ENCODE measurements at places on chromosomes 4 and X. TPM values are rescaled to one million over a fixed set of nuclear protein-coding genes. Genes with fewer than 3 reads are reported as not detected.

GRCh38 chr4:181569553-181569952 is 673.6 kb upstream of the TENM3 start:
- ATAC-seq = peak; percentile 59

DNA sequence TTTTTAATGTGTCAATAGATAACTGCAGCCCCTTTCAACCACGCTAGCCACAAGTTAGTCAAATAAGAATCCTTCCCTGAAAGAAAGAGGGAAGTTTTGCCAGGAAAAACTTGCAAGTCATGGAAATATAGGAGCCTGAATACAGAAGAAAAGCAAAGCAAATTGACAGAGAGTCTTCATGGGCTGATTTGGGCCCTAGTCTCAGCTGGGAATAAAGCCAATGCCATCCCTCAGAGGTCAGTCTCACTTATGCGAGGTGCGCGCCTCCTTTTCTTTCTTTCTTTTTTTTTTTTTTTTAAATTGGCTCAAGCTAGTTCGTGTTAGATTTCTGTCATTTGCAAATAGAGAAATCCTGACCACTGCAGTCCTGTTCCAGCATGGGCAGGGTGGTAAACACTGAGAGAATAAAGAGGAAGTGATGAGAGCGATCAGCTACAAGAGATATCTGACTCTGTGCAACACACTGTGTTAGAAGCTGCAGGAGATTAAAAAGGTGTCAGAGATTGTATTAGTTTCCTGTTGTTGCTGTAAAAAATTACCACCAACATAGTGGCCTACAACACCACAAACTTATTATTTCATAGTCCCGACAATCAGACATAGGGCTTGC is 299.7 kb downstream of the LDB2 start:
- no peak for ATAC-seq

Gene CC2D2A
- total RNA-seq = 9.6 TPM

GRCh38 chrX:21645431-21645830 is 12.7 kb downstream of the KLHL34 start:
- ATAC-seq = no peak

DNA sequence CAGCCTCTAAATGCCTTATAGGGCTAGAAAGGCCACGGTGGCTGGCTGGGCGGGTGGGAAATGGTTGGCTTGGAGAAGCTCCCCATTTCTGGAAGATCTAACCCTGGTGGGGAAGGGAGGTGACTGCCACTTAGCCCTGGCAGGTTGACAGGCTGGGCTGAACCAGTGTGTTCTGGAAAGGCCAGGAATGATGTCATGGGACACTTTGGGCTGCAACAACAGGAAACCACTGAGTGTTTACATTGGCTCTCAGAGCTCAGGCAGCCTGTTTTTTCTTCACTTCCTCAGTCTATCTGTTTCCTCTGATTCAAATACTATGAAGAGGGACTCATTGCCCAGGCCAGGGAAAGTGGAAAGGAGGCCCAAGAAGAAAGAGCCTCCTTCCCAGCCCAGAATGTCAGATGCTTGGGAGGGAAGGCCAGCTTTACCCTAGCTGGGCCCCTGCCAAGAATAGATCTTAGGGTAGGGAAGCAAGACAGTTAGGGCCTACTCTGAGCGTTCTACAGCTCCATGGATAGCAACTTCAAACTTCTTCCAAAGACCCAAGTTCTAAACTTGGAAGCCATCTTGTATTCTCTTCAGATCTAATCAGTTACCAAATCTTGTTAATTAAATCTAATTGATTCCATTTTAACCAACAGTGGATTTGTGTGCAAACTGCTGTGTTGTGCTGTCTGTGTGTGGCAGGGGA is 65.8 kb upstream of the MSN start:
- ATAC-seq = peak; percentile 93

GRCh38 chr4:138389976-138390685 is 148.0 kb upstream of the SLC7A11 start:
- no peak for ATAC-seq

All from esophagus mucosa (tissue), 1 donor.